ENCODE measurements at places on chromosomes 1 and 21.

GRCh38 chr21:41250519-41250918 lies 66.1 kb upstream of the FAM3B start:
- DNase-seq, result no peak

GRCh38 chr1:10856176-10856683 lies 59.8 kb upstream of the CASZ1 start:
- DNase-seq, result no peak

GRCh38 chr1:227793948-227794816 lies 21.3 kb upstream of the PRSS38 start:
- no peak for DNase-seq

GRCh38 chr1:219639876-219640577 lies 27.1 kb upstream of the ZC3H11B start:
- DNase-seq, result no peak

DNA sequence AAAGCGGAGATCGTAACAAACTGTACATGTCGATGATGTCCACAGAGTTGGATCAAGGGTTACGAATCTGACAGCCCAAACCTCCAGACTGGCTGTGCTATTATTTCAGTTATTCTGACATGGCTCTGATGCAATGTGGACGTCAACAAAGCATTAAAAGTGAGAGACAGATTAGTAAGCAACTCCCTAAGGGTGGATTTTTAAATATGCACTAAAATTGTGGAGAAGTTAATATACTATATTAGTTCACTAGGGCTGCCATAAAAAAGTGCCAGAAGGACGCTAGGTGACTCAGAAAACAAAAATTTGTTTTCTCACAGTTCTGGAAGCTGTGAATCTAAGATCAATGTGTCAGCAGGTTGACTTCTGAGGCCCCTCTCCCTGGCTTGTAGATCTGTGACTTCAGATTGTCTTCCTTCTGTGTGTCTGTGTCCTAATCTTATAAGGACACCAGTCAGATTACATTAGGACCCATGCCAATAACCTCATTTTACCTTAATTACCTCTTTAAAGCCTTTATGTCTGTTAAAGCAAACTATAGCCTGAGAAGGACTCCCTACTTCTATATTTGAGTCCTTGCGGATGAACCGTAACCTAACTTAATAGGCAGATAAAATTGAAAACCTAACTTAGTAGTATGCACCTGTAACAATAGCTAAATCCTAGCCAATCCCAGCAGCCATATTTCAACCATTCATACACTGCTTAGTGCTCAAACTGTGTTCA lies 66.0 kb upstream of the BACH1 start:
- no peak for DNase-seq

DNA sequence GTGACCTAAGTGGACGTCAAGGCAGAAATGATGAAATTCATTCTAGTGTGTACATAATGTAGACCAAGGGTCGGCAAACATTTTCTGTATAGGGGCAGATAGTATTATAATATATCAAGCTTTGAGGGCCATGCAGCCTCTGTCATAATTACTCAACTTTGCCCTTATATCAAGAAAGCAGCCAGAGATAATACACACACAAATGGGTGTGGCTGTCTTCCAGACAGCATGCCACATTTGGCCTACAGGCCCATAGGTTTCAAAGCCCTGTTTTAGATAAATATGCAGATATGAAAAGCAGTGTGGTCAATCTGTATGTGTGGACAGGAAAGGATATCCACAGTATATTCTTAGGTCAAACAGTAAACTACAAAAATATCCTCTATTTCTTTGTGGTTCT lies 320.1 kb upstream of the FMN2 start:
- DNase-seq, result no peak

DNA sequence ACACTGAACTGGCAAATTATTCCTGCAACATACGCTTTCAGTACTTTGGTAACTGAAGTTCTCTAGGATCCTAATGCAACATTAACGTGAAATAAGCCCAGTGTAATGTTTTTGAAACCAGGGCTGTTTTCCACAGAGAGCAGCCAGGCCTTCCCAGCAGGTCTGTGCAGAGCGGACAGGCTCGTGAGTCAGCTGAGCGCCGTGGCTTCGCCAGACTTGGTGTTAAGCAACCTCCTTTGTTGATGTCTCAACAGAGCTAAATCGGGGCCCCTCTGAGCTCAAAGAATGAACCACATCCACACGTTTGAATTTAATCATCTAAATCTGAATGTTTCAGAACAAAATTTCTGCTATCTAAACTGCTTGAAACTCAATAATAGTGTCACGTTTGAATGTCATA lies 181.8 kb upstream of the FMN2 start:
- DNase-seq, result peak; percentile 85

DNA sequence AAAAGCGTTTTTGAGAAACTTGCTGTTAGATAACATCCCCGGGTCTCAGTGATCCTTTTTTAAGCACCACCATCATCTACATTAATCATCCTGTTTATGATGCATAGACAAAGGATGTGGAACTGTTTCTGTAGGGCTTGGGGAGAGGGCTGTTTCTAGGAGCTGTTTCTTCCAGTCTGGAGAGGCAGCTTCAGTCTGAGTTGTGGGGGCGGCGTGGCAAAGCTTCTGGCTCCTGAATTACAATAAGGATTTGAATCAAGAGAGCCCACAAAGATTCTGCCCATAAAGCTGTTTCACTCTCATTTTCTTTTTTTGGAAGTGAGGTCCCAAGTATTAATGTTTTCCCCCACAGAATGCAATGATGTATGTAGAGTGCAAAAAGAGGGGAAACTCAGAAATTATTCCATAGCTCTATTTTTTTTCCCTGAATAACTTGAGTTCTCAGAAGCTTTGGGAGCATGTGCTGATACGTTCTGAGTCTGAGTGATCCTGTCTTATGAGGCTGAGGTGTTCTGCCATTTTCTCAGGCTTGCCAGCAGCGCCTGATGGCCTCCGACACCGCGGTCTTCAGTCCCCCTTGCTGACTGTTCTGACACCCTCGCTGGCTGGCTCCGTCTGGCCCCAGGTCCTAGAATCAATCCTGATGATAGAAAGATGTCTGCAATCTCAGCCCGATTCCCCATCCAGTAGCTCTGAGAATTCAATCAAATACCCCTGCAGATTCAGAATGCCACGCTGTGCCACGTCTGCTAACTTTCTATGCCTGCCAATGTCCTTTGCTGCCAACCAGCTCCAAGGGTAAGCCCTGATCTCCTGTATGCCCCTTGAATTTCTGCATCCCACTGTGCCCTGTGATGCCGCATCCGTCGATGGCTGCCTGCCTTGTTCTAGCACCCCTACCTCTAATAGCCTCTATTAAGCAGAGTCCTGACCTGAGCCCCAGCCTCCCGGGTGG lies 92.4 kb upstream of the AKT3 start:
- no peak for DNase-seq

Measured in inflammatory macrophage (primary cell).